ENCODE measurements at places on chromosomes 3 and 15.
A peak's percentile ranks its signal among the peaks of the same experiment; 100 is the strongest.

GRCh38 chr15:39392469-39393047, 188.3 kb upstream of the THBS1 start:
- no peak for DNase-seq

DNA sequence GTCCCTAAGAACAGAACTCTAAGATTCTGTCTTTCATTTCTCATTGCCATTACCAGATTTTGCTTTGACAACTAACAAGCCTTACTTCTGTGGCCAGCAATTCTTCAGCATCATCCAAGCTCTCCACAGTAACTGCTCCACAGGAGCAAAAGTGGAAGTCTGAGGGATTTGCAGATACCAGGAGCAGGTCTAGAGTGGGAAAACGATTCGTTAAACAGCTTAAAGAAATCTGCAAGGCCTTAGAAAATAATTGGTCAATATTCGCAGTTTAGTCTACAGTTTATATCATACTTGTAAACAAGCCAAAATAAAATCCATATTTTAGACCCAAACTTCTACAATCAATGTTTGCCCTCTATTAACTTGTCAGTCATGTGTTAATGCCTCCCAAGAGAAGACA, 24.1 kb downstream of the MYH15 start:
- DNase-seq, result no peak

GRCh38 chr3:151584566-151584965, 123.7 kb upstream of the IGSF10 start:
- no peak for DNase-seq

DNA sequence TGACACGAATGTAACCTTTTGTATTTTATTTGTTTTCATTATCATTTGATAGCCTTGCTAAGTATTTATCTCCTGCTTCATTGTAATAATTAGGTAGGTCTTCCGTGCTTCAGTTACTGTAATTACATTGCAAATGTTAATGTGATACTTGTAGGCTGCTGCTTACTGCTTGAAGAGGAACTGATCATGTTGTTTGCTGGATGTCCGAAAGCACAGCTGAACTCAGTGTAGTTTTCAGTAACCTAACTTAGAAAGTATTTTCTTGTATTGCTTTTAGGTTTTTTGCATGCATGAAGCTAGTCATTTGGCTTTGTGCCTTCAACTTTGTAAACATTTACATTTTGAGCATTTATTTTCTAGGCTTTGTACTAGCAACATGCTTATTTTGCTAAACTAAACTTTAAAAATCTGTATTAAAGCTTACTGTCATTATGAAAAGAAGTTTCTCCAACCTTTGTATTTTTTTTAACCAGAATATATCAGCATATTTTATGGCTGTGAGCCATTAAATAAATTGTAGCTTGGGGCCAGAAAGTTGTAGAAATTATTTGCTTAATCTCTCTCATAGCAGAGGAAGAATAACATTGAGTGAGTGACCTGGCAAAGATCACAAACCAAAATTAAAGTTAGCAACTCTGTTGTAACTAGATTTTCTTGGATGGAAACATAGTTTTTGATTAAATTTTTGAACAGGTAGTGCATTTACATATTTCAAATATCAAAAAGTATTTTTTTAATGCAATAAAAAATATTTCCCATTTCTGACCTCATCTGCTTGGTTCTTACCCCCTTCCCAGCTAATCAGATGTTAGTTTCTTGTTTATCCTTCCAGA, 30.7 kb downstream of the SACM1L start:
- no peak for DNase-seq

- no peak for DNase-seq
Observed at GRCh38 chr3:13556207-13556606, 7.3 kb downstream of the FBLN2 start.

- DNase-seq, result no peak
Observed at GRCh38 chr3:62911526-62911925, 36.3 kb upstream of the CADPS start.

DNA sequence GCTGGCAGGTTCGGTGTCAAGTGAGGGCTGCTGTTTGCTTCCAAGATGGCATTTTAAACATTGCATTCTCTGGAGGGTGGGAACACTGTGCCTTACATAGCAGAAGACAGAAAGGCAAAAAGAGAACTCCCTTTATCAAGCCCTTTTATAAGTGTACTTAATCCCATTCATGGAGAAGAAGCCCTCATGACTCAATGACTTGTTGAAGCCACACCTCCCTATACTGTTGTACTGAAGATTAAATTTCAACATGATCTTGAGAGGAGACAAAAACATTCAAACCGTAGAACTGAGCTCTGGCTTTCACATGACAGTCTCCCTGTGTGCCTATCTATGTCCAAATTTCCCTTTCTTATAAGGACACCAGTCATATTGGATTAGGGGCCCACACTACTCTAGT, 443.4 kb upstream of the CDIN1 start:
- no peak for DNase-seq

DNA sequence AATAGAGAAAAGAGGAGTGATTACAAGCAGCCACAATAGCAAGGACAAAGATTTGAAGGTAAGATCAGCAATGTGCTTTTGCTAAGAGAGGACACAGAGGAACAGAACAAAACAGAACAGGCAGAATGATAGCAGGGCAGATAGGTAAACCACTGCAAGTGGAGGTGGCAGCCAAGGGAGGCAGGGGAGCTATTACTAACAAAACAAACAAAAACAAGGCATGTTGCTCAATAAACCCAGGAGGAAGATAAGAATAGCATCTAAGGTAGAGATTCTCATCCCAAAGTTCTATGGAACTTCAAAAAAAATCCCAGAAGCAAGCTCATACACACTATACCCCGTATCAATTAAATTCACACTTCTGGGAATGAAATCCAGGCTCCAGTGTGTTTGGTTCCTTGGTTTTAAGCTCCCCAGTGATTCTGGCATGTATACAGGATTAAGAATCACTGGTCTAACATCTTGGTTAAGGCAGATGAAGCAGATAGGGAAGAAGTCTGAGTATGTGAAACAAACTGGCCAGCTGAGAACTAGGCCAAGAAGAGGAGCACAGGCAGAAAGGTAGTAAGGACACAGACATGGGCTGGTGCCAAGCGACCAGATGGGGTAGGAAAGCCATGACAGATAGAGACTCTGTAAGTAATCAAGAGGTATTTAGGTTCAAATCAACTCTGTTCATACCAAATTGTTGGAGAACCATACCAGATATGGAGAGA, 189.2 kb downstream of the DTWD1 start:
- DNase-seq, result no peak

DNA sequence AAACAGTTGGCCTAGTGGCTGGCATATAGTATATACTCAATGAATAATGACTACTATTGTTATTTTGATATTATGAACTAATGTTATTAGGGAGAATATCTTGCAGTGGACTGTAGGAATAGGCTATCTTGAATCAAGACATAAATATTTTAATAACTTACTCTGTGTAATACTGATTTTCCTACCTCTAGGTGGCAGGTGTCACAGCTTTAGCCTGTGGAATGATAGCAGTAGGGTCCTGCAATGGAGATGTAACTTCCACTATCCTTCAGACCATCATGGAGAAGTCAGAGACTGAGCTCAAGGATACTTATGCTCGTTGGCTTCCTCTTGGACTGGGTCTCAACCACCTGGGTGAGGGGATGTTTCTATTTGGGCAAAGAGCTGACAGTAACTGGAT, 6.5 kb downstream of the PSMD2 start:
- DNase-seq, result no peak

GRCh38 chr3:114252954-114253353, 15.6 kb upstream of the ZNF80 start:
- no peak for DNase-seq

GRCh38 chr3:42302924-42303634, 37.1 kb upstream of the CCK start:
- DNase-seq, result no peak

GRCh38 chr3:108234387-108234957, 12.2 kb upstream of the IFT57 start:
- no peak for DNase-seq

GRCh38 chr3:61736506-61736905, 175.1 kb downstream of the PTPRG start:
- DNase-seq, result no peak

- DNase-seq, result peak; percentile 13
Observed at GRCh38 chr3:189139611-189139940, 32.2 kb upstream of the TPRG1 start.

Data from cardiac muscle cell (in vitro differentiated cells and primary cell).